Vagina (tissue), 2 donors: ENCODE measurements at places on chromosomes 5 and 9. TPM values are rescaled to one million over a fixed set of nuclear protein-coding genes. Genes with fewer than 3 reads are reported as not detected.

DNA sequence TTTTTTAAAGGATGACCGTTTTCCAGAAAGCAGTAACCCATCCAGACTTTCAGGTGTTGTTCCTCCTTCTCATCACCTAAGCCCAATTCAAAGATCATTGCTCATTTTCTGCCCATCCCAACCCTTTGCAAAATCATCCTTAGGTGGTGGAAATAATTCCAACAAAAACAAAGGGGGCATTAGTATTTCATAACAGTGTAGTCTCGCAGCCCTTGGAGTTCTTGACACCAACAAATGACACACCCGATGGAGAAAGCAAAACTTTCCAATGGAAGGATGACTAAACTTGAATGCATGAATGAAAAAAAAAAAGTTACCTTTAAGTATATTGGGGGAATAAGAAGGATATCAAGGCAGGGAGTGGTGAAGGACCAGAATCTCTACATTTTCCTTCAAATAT is 117.0 kb downstream of the PAPPA start:
- DNase-seq = no peak

DNA sequence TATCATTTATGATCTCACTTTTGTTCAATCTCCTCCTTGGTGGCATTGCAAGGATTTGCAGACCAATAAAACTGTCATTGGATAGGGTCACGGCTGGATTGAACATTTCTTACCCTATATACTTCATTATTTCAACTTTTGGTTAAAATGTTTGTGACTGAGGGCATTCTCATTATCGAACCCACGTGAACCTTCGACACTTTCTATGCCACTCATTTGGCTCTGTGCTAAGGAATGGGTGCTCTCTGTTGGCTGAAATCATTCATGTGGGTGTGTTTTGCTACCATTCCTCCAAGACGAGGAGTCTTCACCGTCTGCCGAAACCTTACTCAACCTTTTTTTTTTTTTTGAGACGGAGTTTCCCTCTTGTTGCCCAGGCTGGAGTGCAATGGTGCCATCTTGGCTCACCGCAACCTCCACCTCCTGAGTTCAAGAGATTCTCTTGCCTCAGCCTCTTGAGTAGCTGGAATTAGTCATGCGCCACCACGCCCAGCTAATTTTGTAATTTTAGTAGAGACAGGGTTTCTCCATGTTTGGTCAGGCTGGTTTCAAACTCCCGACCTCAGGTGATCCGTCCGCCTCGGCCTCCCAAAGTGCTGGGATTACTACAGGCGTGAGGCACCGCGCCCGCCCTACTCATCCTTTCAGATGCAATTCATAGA is 62.5 kb downstream of the CSNK1A1 start:
- no peak for DNase-seq

DNA sequence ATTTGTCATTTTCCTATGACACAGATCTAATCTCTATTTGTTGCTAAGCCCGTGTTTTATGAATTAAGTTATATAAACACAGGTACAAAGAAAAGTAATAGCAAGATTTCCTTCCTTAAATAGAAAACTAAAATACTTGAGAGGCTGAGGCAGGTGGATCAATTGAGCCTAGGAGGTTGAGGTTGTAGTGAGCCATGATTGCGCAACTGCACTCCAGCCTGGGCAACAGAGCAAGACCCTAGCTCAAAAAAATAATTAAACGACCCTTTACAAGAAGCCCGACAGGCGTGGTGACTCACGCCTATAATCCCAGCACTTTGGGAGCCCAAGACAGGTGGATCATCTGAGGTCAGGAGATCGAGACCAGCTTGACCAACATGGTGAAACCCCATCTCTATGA is 36.8 kb downstream of the FAM169A start:
- DNase-seq = no peak

The MSX2 gene
- total RNA-seq = 1.2 TPM

- DNase-seq = no peak
Measured at GRCh38 chr9:91736311-91736710, 213.7 kb downstream of the ROR2 start.

The SLCO6A1 gene
- not detected for total RNA-seq

- no peak for DNase-seq
Measured at GRCh38 chr5:167049771-167050567, 1241.5 kb upstream of the WWC1 start.

The PCAT7 gene
- total RNA-seq = not detected

DNA sequence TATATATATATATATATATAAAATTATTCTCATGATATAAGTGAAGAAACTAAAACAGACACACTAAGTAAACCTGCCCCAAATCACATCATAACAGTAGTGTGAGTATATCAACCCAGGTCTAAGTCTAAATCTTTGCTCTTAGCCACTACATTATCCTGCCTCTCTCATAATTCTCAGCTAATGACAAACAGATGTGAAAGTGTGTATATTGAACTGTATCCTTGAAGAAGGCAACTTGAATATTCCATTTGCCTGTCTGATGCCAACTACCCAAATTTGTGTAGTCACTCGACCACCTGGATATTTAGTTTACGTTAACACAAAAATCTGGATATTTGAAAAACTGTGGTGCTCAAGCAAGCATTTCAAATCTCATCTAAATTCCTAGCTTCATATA is 97.4 kb downstream of the PPP2R2B start:
- DNase-seq = no peak

DNA sequence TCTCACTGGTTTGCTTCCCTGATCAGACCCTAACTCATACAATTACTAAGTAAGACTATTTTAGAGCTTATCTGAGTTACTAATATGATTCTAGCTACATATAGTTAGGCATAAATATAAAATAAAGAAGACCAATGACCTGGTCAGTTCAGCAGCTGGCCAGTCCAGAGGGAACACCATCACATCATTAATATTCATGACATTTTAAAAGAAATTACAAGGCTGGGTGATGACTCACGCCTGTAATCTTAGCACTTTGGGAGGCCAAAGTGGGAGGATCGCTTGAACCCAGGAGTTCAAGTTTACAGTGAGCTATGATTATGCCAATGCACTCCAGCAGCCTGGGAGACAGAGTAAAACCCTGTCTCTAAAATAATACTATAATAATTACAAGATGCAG is 37.0 kb upstream of the CDC42SE2 start:
- DNase-seq = no peak

- no peak for DNase-seq
Measured at GRCh38 chr9:112754578-112754977, 4.0 kb downstream of the SNX30 start.

GRCh38 chr9:136339173-136339957 is 12.0 kb downstream of the GPSM1 start:
- DNase-seq = no peak

The OGN gene
- total RNA-seq = 11.5 TPM

The GRM6 gene
- total RNA-seq = not detected

The OLFML2A gene
- total RNA-seq = 39.3 TPM

The STKLD1 gene
- total RNA-seq = not detected

DNA sequence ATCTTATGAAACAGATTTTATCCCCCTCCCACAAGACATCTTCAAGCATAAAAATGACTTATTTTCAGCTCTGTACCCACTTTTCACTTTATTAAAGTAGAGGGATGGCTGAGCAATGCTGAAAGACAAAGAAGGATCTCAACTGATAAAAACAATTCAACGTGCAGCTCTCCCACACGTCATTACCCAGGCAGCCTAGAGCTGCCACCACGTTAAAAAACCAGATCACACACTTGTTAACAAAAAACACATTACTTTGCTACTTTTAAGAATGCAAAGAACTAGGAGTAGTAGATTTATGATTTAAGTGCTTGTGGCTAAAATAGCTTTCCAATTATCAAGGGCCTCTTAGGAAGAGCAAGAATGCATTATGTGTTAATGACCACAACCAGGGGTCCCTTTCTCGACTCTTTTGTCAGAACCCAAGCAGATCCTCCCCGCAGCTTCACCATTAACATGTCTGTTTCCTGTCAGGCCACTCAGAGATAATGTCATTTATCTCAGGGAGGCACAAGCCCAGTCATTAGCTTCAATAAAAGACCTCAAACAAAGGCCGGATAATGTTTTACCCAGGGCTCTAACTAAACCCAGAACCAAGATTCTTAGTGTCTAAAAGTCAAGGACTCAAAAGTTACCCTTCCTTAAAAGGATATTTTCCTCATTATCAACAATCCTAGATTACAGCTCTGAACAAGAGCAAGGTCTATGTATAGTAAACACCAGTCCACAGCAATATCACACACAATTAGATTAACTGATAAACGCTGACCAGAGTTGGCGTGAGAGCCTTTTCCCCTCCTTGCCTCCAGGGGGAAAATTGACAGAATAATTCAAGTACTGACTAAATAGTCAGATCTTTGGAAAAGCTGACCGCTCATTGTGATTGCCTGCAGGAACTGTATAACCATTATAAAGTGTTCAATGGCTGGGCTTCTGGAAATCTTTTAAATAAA is 7.5 kb downstream of the ZNF608 start:
- no peak for DNase-seq

DNA sequence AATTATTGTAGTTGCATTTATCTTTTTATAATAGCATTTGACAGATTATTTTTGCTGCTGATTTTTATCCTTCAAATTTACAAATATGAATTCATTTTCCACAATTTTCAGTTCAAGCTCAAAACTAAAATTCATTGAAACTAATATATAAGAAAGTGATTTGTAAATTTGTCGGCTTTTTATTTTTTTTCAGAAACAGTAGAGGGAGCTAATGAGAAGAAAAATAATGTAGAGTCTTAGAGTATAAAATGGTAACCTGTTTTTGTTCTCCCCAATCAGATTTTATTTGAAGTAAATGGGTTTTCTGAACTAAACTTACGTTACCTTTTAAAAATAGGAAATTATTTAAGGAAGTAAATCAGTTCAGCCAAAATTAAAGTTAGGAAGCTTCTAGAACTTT is 19.2 kb downstream of the PRRC1 start:
- no peak for DNase-seq

DNA sequence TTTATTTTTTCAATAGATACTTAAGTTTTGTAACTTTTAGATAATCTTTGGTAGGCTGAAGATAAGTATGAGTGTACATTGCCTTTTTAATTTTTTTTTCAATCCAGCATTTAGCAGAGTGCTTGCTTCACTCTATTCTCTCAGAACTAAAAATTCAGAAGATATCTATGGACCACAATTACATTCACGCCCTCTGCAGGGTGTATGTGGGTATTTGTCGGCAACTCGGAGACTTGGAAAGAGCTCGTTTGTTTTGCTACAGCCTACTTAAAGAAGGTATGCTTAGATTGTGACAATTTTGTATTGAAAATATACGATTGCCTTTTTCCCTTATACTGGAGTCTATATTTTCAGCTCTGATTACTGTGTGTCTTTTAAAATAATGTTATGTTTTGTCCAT is 43.8 kb downstream of the ICE1 start:
- no peak for DNase-seq

- DNase-seq = no peak
Measured at GRCh38 chr9:96883922-96884321, 29.6 kb upstream of the ZNF782 start.

The KIF24 gene
- total RNA-seq = 0.49 TPM

The ALDH1B1 gene
- total RNA-seq = 13.3 TPM

The CDH10 gene
- 0.74 TPM for total RNA-seq

GRCh38 chr5:79924936-79925893 is 65.8 kb downstream of the MTX3 start:
- DNase-seq = no peak

DNA sequence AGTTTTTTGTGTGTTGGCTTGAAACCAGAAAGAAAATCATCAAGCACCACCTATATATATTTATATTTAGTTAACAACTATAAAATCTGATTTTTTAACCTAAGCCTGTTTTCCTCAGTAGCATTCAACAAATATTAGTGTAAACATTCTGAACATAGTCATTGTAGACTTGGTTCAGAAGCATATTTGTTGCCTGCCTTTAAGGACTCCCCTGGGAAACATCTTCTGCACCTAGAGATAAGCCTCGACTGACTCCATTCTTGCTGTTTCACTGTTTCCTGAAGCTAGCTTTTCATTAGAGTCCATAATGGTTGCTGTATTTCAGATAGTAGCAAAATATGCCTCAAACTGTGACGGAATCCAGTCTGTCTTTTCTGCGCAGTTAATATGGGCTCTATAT is 123.5 kb downstream of the TRIO start:
- DNase-seq = no peak

GRCh38 chr5:31317665-31318064 is 124.2 kb downstream of the CDH6 start:
- no peak for DNase-seq

- no peak for DNase-seq
Measured at GRCh38 chr5:179368806-179369529, 23.7 kb upstream of the ADAMTS2 start.

The LIFR gene
- 63.3 TPM for total RNA-seq

GRCh38 chr9:27377147-27377807 is 80.3 kb upstream of the EQTN start:
- DNase-seq = no peak

DNA sequence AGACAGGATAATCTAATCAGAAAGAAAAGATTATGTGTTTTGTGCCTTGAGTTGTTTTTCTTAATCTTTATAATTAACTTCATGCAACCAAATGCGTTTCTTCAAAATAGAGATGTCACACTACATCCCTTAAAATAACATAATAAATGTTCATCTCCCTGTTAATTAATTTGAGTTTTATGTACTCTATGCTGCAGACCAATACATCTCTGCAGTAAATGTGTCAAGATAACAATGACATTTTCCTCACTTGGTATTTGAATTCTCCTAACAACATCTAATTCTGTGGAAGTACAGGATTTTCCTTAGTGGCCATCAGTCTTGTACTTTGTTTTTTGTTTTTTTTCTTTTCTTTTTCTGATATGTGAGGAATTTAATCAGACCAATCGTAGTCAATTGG is 279.2 kb upstream of the TYRP1 start:
- DNase-seq = no peak

The RHOBTB3 gene
- 43.2 TPM for total RNA-seq

- DNase-seq = peak; percentile 87
Measured at GRCh38 chr9:72586388-72587130, 65.2 kb downstream of the TMC1 start.

The DNM1 gene
- 33.4 TPM for total RNA-seq

DNA sequence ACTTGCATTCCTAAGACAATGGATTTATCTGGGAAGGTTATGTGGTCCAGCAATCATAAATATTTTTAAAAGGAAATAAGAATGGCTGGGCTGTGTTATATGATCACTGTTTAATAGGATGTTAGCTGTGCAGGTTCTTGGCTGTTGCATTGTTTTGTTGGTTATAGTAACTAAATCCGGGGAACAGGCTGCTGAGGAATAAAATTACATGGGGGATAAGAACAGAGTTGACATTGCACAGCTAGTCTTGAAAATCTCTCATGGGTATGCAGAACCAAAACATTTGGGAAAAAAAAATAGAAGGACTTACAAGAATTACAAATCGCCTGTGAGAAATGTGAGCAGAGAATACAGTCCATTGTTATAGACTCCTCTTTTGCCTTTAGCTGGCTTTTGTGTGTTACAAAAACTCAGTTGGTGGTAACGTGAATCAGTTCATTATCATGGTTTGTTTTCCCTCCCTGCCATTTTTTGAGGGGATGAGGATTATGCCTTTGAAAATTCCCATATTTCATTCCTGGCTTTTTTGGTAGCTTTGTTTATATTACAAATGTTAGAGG is 375.3 kb upstream of the DAB2 start:
- no peak for DNase-seq

DNA sequence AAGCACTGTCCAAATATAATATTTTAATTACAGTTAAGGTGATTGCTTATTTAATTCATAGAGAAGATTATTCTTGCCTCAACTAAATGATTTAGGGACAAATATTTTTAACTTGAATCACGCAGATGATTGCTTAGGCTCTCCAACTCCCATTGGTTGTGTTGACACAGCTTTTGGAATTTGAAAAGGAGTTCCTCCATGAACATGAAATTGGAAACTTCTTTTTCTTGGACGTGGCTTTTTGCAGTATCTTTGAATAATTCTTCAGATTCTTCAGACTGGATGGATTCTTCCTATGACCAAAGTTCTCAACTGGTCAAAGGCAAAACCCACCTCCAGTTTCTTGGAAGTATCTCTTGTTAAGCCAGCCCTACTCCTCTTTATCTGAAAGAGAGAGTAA is 456.4 kb upstream of the KLF4 start:
- no peak for DNase-seq
